ENCODE measurements at places on chromosomes 6 and 20.

- DNase-seq: no peak
Measured at GRCh38 chr6:31690231-31691077, 9.6 kb upstream of the LY6G5C start.

DNA sequence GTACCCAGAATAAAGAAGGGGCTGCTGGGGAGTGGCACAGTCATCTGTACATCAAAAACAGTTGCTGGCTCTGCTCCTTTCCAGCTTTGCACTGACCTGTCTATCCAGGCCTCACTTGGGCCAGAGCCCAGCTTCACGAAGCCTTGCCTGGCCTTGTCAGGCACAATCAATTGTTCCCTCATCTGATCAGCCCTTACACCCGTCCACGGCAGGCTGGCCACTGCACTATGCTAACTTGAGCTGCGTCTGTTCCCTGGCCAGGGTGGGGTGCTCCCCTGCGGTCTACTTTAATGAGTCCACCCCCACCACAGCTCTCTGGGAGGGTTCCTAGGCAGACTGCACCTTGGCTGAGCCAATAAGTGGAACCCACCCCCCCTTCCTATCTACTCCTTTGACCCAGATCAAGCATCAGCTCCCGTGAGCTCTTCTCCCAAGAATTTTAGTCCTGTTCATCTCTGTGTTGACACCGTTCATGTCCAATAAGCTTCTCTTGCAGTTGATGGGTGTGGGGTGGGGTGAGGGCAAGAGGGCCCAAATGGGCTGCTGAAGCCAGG, 74.3 kb upstream of the MLN start:
- DNase-seq: no peak

DNA sequence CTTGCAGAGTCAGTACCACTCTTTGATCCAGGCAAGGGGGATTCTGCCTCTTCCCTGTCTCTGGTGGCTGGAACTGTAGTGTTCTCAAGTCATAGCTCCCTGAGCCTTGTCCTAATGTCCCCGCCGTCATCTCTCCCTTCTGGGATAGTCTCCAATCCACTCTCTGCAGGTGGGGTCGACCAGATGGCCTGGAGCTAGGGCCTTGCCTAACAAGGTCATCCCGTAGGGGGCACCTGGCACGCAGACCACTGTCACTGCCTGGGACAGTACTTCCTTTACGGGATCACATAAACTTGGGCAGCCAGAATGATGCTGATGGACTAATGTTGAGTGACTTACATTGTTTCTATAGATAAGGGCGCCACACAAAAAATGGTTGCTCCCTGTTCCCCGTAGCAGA, 118.9 kb upstream of the SLC22A23 start:
- DNase-seq: no peak

DNA sequence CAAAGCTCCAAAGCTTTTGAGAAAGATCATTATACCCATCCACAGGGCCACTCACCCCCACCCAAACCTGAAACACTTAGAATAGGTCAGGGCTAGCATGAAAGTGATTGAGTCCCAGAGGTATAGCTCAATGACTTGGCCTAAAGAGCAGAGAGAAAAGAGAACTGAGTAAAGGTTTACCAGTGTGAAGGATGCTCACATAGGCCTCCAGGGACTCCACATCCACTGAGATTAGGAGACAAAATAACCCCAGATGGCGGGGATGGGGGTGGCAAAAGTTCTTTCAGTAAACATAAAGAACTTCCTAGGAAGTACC, 12.2 kb downstream of the SAYSD1 start:
- DNase-seq: no peak

- no peak for DNase-seq
Measured at GRCh38 chr20:3231889-3232588, 7.0 kb downstream of the SLC4A11 start.

DNA sequence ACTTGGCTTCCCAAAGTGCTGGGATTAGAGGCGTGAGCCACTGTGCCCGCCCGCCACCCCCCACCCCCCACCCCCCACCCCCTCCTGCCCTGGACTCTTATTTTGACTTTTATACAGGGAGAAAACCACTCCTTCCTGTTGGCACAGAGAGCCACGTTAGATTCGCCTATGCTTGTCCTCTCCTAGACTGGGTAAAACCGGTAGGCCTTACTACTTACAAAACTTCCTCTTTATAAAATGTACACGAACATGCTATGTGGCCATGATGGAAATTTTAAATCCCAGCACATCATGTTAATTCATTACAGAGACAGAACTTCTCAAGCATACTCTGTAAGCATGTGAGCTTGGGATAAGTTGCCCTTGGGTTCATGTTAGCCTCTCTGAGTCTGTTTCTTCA, 124.2 kb downstream of the SLC24A3 start:
- DNase-seq: no peak

- DNase-seq: no peak
Measured at GRCh38 chr6:150601439-150601838, 1.8 kb downstream of the PLEKHG1 start.

DNA sequence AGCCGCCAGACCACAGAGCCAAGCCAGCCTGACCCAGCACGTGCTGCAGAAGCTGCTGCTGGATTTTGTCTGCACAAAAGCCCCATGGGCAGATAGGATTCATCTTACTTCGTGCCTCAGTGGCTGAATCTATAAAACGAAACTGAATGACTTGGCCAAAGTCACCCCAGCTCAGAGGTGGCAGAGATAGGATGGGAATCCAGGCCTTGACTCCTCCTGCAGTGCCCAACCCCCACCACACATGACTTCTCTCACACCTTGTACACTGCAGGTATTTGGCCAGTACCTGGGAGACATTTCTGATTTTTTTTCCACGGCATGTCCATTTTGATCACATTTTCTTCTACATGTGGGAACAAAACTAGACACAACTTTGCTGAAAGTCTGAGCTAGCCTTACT, 182.1 kb downstream of the ANKRD60 start:
- DNase-seq: no peak

DNA sequence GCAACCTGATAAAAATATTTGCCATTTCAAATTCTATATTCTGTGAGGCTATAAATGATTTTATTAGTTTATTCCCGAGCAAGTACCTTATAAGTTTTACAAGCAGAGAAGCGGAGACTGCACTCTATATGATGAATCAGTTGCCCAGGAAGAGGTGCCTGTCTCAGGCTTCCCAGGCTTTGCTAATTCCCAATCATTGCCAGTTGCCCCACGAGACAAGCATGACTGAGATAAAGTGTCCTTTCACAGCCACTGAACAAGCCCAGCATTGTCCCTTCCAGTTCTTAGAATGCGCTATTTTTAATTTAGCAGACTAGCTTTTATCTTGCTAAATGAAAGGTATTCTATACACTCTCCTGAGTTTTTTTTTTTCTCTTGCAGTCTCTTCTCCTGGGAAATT, 260.7 kb downstream of the ALDH8A1 start:
- no peak for DNase-seq

DNA sequence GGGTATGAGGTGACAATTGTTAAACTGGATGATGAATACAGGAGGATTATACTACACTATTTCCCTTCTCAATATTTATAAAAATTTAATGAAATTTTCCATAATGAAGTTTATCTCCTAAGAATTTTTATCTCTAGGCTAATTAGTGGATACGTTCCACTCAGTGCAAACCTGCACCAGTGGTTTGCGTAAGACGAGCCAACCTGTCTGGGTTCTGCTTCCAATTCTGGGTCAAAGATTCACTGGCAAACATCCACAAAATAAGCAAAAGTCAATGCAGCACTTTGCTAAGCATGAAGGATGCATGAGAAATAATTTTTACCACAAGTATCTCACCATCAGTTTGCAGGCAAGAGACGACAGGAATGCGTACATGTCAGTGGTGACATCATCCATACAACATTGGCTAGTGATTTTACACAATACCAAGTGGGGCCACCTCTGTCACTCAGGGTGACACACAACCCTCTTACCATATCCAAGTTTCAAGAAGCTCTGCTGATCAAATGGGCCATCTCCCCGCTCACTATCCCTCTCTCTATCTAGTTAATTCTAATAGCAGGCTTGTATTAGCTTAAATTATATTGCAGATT, 51.7 kb downstream of the FAM50B start:
- no peak for DNase-seq

DNA sequence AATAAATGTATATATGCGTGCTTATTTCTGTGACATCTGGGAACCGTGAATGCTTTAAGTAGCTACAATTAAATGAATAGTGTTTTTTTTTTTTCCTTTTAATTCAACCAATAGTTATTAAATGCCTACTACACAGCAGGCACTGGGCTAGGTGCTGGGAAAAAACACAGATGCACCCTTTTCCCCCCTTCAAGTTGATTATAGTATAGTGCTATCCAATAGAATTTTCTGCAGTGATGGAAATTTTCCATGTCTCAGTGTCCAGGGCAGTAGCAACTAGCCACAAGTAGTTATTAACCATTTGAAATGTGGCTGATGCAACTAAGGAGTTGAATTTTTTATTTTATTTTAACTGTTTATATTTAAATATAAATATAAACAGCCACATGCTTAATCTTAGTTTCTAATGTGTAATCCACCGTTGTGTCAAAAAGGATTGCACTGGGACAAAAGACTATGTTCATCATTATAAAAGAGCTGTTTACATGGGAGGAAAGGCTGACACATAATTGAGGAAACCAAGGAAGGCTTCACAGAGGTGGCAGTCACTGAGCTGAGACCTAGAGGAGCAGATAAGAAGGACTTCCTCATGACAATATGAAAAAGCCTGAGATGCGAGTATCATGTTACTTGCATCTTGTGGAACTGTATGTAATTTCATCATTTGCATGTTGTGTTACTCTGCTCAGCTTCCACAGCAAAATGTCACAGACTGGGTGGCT, 261.2 kb upstream of the PLCB4 start:
- DNase-seq: no peak

- DNase-seq: no peak
Measured at GRCh38 chr20:16759181-16759563, 11.0 kb downstream of the OTOR start.

DNA sequence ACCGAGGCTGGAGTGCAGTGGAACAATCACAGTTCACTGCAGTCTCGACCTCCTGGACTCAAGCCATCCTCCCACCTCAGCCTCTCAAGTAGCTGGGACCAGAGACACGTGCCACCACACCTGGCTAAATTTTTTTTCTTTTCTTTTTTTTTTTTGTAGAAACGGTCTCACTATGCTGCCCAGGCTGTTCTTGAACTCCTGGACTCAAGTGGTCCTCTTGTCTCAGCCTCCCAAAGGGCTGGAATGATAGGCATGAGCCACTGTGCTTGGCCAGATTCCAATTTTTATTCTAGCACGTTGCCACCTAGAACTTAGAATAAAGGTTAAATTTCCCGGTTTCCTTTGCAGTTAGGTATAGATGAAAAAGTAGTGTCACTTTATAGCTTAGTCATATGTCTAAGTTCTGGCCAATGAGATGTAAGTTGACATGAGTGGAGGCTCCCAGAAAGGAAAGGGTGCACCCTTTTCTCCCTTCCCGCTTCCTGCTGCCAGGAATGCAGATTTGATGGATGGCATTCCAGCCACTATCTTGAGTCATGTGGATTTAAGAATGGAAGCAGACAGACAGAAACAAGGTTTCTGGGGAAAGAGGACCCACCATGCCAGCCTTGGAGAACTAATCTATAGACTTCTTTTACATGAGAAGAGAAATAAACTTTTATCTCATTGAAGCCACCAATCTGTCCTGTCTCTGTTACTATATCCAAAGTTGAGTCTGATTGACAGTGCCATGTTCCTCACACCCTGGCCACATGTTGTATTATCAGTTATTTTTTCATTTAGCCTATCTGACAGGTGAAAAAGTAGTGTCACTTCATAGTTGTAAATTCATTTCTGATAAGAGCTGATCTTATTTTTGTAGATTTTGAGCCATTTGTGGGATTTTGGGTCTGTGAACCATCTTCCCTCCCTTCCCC, 60.6 kb upstream of the NCOA3 start:
- peak; percentile 65 for DNase-seq

DNA sequence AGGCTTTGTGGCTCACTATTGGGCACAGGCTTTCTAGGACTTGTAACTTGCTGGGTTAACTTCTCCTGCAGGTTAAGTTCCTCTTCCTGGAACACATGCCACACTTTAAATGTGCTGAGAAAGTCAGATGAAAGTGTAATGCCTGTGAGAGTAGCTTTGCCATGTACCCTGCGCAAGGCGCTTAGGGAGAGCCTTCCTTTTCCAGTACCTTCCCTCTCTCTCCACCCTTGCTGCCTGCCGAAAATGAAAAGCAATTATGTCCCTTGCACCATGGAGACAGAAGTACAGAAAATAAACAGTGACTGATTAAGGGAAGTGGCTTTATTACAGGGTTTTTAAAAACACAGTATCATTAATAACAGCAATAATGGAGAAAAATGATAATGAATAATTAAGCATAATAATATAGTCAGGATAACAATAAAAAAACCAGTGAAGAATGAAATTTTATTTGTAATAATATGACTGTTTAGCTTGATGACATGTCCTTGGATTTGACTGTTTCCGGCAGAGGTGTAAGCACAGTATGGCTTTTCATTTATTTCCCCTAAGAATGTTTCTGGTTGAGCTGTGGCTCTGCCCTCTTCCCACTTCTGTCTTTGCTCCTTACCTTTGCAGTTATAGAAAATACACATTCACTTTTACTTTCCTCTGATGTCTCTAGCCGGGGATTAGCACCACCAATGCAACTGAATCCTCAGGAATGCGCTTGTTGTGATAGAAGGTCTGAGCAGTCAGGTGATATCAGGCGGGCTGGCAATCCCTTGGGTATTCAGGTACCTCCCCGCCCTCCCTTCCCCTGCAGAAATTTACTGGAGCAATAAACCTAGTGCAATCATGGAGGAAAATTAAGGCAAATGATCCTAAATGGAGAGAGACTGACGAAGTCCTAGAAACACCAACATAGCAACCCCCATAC, 472.3 kb upstream of the CITED2 start:
- no peak for DNase-seq

- no peak for DNase-seq
Measured at GRCh38 chr20:53693262-53693871, 99.7 kb upstream of the ZNF217 start.
